Epithelial cell of prostate (primary cell): ENCODE measurements at places on chromosomes 1 and 21.

GRCh38 chr1:109201123-109201703 lies 12.5 kb upstream of the SARS1 start:
- peak; percentile 87 for DNase-seq

DNA sequence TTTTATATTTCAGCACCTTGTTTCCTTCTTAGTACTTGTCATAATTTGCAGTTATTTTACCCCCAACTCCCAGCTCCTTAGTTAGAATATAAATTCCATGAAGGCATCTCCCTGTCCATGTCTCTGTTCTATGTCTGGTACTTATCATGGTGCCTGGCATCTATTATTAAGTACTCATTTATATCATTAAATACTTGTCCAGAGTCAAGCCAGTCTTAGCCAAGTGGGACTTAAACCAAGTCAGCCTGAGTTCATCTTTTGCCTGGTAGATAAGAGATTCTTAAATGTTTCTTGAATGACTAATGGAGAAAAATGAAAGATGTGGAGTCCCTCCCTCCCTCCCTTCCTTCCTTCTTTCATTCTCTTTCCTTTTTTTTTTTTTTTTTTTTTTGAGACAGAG lies 9.4 kb downstream of the SLC25A44 start:
- DNase-seq, result no peak

- no peak for DNase-seq
Observed at GRCh38 chr1:203381151-203381751, 30.3 kb upstream of the FMOD start.

- no peak for DNase-seq
Observed at GRCh38 chr1:26281971-26282370, 2.1 kb downstream of the SH3BGRL3 start.

GRCh38 chr1:240516069-240516468 lies 95.9 kb downstream of the GREM2 start:
- DNase-seq, result no peak

DNA sequence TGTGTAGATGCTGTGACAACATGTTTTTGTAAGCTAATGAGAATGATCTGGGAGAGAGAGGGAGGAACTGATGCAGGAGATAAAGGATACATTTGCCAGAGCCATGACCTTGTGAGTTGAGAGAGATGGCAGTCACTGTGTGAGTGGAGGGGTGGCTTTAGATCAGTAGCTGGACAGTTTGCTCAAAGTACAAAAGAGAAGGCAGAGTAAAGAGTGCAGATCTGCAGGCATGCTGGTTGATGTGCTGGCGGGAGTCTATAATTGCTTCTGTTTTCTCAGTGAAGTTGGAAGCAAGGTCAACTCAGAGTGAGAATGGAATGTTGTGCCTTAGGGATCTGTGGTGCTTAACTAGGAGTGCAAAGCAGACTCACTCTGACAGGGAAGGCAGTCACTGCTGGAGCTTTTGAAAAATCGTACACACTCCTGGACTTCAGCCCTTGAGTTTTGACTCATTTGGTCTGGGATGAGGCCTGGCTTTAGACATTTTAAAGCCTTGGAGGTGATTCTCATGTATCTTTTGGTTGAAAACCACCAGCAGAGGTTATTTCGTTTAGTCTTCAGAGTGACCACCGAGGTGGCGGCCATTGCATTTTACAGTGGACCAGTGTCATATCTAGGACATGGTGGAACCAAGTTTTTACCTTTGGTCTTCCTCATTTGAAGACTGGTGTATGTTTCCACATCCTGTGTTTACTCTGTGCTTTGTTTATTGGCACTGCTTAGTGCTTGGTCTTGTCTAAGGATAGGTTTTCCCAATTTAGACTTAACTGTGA lies 49.6 kb downstream of the MTR start:
- no peak for DNase-seq

DNA sequence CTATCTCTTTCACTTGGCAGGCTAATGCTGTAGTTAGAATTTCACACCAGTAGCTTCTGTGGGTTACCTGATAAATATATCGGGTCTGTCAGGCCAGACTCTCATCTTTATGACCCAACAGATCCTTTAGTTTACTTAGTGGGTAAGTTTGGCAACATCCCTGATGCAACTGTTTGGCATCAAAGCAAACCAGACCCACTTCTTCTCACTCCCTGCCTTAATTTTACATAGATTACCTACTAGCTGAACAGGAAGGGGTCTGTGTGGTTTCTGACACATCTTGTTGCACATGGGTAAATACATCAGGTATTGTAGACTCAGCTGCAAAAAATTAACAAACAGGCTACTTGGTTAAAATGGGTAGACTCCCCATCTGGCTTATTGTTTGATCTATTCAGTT lies 3.2 kb upstream of the GUK1 start:
- peak; percentile 31 for DNase-seq

DNA sequence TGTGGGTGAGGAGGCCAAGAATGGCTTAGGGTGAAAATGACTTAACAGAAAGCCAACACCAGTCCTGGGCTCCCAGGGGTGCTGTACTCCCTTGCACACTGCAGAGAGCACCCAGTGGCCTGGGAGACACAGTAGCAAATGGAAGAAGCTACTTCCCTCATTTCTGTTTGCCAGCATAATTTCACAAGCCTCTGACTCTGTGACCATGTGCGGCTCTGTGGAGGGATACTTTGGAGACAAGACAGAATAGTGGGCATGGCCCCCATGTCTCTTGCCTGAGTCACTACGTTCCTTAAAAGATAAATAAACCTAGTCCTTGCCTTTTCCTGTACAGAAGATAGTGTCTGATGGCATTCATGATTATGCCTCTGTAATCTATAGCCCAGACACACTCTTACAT lies 38.1 kb downstream of the TRIM62 start:
- no peak for DNase-seq

DNA sequence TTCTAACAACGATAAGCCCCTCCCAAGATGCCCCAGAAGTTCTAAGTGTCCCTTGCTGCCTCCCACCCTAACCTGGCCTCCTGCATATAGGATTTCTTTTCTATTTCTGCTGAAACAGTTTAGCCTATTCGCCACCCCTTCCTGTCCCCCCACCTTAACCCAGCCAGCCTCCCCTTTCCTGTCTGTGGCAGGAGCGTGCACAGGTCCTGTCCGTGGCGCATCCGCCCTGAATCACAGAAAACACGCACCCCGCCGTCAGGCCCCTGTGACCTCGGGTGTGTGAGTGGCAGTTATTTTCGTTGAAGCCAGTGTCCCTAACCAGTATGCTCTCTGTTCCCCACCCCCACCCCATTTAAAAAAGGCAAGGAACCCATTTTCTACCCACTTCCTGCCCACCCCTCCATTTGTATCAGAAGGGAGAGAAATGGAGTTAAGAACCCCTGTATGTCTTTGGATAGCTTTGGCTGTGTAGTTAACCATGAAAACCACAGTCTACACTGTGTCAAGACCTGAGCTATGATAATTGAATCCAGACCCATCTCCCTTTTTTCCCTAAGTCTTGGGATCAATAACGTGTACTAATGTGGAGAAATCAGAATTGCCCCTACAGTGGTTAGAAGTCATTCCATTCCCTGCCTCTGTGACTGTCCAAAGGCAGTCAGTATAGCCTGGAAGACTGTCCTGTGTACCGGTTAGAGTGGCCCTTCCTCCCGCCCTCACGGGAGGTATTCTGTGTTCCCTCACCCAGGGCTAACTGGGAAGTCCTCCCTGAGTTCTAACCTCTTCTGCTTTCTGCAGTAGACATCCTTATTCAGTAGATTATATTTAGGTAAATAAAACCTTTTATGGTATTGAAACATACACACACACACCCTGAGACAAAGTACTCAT lies 1.8 kb downstream of the PLEKHO1 start:
- no peak for DNase-seq
